Stimulated activated CD4-positive, alpha-beta T cell treated with anti-CD3 and anti-CD28 coated beads, Interleukin-1b, Interleukin-23, amount 100 ng/mL, for 24 hours (primary cell): ENCODE measurements at places on chromosomes 1 and 21.
A peak's percentile ranks its signal among the peaks of the same experiment; 100 is the strongest.

DNA sequence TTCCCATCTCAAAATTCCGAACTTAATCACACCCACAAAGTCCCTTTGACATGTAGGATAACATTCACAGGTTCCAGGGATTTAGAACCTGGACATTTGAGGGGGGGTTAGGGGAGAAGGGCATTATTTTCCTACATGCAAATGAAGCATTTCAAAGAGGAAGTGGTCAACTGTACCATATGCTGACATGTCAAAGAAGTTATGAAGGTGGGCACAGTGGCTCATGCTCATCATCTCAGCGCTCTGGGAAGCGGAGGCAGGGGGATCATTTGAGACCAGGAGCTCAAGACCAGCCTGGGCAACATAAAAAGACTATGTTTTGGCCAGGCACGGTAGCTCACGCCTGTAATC is 35.7 kb downstream of the PTP4A2 start:
- no peak for DNase-seq

- DNase-seq = no peak
Measured at GRCh38 chr1:57064379-57065140, 98.7 kb upstream of the C8B start.

- DNase-seq = no peak
Measured at GRCh38 chr1:182739545-182739944, 50.0 kb upstream of the NPL start.

DNA sequence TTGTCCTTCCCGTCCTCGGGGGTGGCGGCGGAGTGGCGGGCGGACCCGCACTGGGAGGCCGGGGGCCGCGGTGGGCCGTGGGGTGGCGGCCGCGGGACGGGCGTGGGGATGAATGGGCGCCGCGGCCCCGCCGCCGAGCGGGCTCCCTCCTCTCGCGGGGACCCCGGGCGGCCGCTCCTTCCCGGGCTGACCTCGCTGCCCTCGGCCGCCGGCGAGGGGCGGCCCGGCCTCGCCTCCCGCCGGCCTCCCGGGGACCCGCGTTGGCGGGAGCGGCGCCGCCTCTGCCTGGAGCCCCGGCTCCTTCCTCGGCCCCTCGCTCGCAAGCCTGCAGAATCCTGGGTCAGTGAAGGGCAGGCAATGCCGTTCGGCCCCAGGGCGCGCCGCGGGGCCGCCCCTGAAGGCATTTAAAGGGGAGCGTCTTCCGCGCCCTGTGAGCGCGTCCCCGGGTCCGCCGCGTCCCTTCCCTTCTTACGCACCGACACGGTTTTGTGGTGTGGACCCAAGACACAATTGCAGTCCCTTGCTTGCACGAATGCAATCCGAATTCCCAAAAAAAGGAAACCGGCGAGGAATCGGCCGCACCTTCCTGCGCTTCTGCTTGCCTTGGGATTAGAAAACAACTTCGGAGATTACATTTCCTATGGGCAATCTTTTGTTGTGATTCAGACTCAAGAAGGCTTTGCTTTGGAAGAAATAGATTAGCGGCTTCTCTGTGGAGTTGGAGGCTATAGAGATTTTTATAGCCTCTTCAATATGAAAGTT is 776 bp downstream of the ITSN1 start:
- no peak for DNase-seq

DNA sequence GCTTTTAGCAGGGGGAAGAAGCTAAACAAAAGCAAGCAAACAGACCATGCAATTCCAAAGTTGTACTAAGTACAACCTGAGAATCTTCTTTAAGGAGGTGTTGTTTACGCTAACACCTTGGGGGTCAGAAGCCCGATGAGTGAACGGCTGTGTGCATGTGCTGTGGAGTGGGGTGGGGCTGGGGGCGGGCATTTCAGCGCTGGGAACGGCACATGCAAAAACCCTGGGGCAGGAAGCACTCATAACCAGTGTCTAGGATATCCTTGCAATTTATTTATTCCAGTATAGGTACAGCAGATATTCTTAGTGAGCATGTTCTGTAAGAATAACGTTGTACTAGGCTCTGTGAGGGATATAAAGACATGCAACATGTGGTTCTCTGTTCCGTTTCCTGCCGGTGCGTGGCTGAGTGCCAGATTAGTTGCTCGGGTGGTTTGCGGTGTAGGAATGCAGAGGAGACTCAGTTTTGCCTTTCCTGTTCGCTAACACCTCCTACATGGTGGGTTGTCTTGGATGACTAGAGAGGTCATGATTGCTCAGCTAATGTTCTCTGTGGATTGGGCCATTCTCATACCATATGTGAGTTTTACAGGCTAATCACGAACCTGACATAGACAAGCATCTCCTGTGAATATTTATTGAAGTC is 3.7 kb downstream of the FASLG start:
- peak; percentile 62 for DNase-seq

- peak; percentile 44 for DNase-seq
Measured at GRCh38 chr1:45205910-45206721, at the start of gene ZSWIM5. ZSWIM5 (minus strand) TSS chr1:45206605; CDS start chr1:45206350, 255 bp downstream.

DNA sequence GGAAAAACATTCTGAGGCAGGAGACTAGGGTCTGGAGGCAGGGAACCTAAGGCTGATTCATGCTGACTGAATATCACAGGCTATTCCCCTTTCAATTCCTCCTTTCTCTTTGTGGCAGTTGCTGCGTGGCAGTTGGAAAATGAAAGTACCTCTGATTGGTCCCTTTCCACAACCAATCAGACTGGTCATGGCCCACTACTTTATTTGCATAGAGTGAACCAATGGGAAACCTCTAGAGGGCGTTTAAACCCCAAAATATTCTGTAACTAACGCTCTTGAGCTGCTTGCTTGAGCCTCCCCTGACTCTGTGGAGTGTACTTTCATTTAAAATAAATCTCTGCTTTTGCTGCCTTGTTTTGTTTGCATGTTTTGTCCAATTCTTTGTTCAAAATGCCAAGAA is 27.7 kb upstream of the VN1R5 start:
- no peak for DNase-seq

DNA sequence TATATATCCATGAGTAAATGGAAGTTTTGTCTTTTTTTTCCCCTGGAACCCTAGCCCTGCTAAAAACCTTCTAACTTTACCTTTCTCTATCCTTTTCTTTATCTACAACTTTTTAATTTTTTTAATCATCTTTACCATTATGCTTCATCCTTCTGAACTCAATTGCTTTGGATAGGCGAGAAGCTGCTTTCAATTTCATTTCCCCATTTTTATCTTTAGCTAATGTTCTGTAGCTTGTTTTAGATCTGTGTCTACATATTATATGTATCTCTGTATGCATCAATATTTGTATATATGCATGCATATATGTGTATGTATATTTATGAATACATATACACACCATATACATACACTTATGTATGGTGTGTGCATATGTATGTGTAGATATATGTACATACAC is 57.4 kb downstream of the PTPRC start:
- DNase-seq = no peak

GRCh38 chr1:8439015-8439702 is 121.2 kb downstream of the SLC45A1 start:
- DNase-seq = no peak

- no peak for DNase-seq
Measured at GRCh38 chr1:194184425-194184824, 998.0 kb upstream of the B3GALT2 start.

GRCh38 chr1:243264717-243265116 is 8.9 kb downstream of the SDCCAG8 start:
- DNase-seq = no peak

GRCh38 chr1:36956570-36956969 is 77.7 kb downstream of the GRIK3 start:
- DNase-seq = no peak

- DNase-seq = no peak
Measured at GRCh38 chr1:174580801-174581200, 133.0 kb downstream of the GPR52 start.

GRCh38 chr1:179195376-179195775 is 34.1 kb downstream of the ABL2 start:
- no peak for DNase-seq

- DNase-seq = no peak
Measured at GRCh38 chr21:27152996-27153395, 186.1 kb upstream of the ADAMTS5 start.

- no peak for DNase-seq
Measured at GRCh38 chr1:5740865-5741860, 251.1 kb downstream of the NPHP4 start.

- no peak for DNase-seq
Measured at GRCh38 chr1:9293533-9294404, 1.1 kb downstream of the SPSB1 start.

GRCh38 chr1:185351734-185352466 is 34.9 kb upstream of the IVNS1ABP start:
- no peak for DNase-seq

- no peak for DNase-seq
Measured at GRCh38 chr1:169521226-169521625, 35.5 kb upstream of the SLC19A2 start.

- no peak for DNase-seq
Measured at GRCh38 chr1:167083871-167084270, 6.3 kb downstream of the GPA33 start.

GRCh38 chr21:45056917-45057560 is 17.3 kb upstream of the ADARB1 start:
- no peak for DNase-seq
